ENCODE measurements at places on chromosomes 1 and 21. TPM values are rescaled to one million over a fixed set of nuclear protein-coding genes. Genes with fewer than 3 reads are reported as not detected.
A peak's percentile ranks its signal among the peaks of the same experiment; 100 is the strongest.

TMEM200B gene
- total RNA-seq: 3.8 TPM

SPEN gene
- 69.4 TPM for total RNA-seq

NEK2 gene
- total RNA-seq: 31.0 TPM

DNA sequence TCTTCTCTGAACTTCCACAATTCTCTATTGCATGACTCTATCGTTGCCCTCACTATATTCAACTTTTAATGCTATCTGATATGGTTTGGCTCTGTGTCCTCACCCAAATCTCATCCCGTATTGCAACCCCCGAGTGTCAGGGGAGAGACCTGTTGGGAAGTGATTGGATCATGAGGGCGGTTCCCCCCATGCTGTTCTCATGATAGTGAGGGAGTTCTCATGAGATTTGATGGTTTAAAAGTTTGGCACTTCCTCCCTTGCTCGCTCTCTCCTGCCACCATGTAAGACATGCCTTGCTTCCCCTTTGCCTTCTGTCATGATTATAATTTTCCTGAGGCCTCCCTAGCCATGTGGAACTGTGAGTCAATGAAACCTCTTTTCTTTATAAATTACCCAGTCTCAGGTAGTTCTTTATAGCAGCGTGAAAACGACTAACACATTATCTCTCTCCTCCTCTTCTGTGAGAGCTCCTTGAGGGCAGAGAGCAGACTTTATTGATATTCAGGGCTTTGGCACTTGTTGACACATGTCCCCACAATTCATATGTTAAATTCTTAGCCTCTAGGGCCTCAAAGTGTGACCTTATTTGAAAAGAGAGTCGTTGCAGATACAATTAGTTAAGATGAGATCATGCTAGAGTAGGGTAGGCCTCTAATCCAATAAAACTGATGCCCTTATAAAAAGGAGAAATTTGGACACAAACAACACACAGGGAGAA is 52.1 kb downstream of the ADCY10 start:
- DNase-seq: no peak

INKA2 gene
- total RNA-seq: 2.7 TPM

- DNase-seq: no peak
Measured at GRCh38 chr1:4447778-4448420, 206.5 kb upstream of the AJAP1 start.

HAPLN2 gene
- total RNA-seq: 0.91 TPM

GRCh38 chr21:42499444-42500112 is 3.6 kb upstream of the RSPH1 start:
- DNase-seq: peak; percentile 9

GRCh38 chr1:81967951-81968350 is 167.2 kb downstream of the ADGRL2 start:
- DNase-seq: no peak

DNA sequence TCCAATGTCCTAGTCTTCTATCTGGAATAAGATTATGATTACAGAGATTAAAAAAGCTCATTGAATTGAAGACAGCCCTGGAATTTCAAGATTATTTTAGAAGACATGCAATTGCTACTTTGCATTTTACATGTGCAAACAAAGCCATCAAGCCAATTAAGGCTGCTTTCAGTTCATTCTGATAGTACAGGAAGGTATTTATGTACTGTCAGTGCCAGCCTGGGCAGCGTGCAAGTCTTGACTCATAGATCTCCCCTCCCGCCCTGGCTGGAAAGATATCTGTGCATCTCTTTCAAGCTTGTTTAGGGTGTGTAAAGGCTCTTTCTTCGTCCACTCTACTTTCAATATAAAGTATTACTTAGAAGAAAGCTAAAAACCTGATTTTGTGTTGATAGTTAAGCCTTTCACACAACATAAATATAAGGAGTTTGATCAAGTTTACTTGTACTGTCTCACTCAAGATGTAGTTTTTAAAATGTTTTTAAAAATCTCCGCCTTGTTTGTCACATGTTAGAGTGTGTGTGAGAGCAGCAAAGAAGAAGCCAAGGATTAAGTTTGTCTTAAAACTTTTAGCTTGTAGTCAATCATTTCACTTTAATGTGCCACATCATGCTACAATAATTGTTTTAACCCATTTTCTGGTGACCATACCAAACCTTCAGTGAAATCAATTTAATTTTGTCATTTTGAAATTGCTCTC is 13.6 kb upstream of the LYPLAL1 start:
- no peak for DNase-seq

DNA sequence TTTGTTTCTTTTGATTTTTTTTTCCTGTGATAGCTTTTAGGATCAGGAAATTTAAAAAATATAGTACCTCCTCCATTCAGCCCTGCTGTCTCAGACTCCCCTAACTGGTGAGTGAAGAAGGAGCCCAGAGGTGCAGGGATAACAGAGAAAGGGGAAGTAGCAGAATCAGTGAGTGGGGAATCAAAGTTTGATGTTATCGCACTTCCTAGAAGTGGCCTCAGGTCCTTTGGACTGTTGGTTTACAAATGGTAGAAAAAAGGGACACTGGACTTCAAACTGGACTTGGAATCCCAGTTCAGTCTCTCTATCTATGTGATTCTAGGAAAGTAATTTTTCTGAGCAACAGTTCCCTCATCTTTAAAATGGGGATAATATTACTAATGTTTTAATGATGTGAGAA is 99.5 kb downstream of the FGGY start:
- no peak for DNase-seq

- DNase-seq: no peak
Measured at GRCh38 chr1:62318320-62318755, 896 bp downstream of the KANK4 start.

DNA sequence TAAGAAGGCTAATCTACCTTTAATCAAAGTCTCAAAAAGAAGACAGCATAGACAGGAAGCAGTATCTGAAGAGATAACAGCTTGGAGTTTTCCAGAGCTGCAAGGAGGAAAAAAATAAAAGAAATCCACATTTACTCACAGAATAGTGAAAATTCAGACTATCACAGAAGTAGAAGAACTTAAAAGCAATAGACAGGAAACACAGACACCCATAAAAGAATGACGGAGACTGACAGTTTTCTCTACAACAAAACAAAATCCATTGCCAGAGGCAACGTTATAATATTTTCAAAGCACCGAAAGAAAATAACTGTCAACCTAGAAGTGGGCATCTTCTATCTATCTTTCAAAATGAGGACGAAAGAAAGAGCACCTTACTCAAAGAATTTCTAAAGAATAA is 104.4 kb downstream of the DMRTB1 start:
- DNase-seq: no peak

- DNase-seq: no peak
Measured at GRCh38 chr1:1123581-1124507, 8.0 kb upstream of the C1orf159 start.

GRCh38 chr1:201715801-201716741 is 112.9 kb upstream of the IPO9 start:
- DNase-seq: no peak

GRCh38 chr1:113991467-113991997 is 12.3 kb downstream of the OLFML3 start:
- DNase-seq: no peak

IQGAP3 gene
- 43.1 TPM for total RNA-seq

Data from neural crest cell (in vitro differentiated cells).